ENCODE measurements at places on chromosomes 4 and X.
A peak's percentile ranks its signal among the peaks of the same experiment; 100 is the strongest.

DNA sequence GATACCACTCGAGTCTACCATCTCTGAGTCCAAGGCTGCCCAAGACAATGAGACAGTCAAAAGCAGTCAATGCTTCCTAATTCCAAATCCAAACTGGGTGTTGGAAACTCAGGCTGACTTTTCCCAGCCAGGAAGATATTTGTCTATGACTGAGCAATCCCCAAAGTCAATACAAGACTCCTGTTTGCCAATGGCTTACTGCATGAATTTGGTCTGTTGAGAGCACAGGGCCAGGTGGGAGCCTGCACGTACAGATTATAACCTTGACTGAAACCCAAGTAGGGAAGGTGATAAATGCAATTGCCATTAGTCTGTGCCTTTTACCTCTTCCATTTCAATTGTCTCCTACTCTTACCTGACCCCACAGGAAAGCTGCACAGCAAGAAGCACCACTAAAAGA is 72.6 kb upstream of the PPARGC1A start:
- no peak for DNase-seq

- no peak for DNase-seq
Measured at GRCh38 chr4:8898419-8898818, 26.8 kb upstream of the HMX1 start.

DNA sequence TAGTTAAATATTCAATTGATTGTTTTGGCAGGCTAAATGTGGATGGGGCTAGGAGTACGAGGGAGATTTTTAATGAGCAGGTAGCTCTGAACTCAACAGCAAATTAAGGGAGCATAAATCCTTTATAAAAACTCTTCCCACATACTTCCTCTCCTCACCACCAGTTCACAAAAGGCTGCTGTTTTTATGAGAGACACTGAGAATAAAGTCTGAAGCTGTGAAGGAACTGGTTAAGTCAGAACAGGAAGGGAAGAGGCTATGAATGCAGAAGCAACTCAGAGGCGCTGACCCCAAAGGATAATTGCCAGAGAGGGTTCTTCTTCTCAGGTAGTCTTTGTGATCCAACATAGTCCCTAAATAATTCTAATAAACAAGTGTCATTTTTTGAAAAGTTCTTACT is 406.1 kb downstream of the GPM6A start:
- DNase-seq, result no peak

- DNase-seq, result no peak
Measured at GRCh38 chr4:164440199-164440598, 313.7 kb upstream of the SMIM31 start.

DNA sequence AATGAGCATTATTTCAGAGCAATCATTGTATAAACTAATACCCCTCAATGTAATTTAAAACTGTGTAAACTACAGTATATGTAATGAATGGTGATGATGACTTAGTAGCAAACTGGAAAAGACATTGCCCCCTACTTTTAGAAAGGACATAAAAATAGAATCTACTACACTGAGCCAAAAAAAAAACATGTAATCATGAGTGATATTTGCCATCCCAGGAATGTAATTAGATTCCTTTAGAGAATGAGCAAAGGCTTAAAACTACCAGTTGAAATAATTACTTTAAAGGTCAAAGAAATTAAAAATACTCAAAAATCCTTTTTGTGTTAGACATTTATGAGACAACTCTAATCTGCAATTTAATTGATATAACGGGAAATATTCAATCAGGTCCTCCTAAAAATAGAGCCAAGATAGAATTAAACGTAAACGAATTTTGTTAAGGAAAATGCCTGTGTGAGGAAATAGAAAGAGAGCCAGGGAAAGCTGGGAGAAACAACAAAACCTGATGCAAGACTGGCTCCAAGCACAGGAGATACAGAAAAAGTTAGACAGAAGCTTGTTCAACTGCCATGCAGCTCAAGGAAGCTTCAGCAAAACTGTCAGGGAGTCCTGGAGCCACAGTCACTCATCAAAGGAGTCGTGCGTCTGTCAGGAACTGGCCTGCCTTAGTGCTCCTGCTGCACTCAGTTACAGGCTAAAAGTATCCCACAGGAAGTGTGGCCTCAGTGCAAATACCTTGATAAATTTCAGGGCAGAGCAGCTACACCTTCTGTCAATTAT is 655.7 kb upstream of the INTU start:
- no peak for DNase-seq

- no peak for DNase-seq
Measured at GRCh38 chr4:69650872-69651271, 2.2 kb downstream of the UGT2A1 start.

GRCh38 chr4:184420402-184420801 is 53.9 kb downstream of the IRF2 start:
- DNase-seq, result no peak

DNA sequence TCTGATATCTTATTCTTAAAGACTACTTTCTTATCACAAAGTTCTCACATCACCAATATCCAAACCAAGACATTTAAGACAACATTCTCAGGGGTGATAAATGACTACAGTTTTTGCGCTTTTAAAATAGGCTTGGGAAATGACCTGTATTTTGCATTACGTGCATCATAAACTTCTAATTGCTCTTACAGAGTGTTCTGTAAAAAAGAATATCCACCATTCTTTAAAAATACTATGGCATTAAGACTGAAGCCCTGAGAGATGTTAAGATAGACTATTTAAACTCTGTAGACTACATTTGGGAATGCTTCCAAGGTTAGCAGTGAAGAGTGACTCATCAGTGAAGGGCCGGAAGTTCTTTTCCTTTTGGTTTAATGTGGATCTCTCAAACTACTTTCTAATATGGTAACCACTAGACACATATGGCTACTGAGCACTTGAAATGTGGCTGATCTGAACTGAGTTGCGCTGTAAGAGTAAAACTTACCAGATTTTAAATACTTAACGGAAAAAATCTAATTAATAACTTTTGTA is 518.8 kb upstream of the FTHL17 start:
- no peak for DNase-seq

- DNase-seq, result no peak
Measured at GRCh38 chr4:20283039-20283438, 31.3 kb downstream of the SLIT2 start.

DNA sequence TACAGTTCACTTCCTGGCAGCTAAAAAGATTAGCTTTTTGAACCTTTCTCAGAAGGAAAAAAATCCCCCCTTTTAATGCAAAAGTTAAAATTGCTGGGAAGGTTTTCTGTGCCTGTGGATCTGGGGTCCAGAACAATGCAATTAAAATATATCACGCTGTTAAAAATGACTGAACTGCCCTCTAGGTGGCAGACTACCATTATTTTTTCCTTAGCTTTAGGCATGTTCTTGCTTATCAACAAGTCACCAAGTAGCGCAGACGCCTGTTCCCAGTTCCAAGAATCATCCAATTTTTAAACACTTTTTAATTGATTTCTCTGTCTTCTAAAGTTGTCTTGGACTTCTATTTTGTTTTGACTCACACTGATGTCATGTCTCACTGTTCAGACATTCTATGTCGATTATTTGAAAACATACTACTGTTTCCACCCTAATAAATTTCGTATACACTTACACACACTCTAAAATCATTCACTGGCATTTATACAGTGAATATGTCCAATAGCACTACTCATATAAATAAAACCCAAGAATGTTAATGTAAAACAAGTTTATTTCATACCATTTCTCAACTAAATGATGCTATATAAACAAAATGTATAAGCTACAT is 661.6 kb downstream of the RAPGEF2 start:
- peak; percentile 65 for DNase-seq

DNA sequence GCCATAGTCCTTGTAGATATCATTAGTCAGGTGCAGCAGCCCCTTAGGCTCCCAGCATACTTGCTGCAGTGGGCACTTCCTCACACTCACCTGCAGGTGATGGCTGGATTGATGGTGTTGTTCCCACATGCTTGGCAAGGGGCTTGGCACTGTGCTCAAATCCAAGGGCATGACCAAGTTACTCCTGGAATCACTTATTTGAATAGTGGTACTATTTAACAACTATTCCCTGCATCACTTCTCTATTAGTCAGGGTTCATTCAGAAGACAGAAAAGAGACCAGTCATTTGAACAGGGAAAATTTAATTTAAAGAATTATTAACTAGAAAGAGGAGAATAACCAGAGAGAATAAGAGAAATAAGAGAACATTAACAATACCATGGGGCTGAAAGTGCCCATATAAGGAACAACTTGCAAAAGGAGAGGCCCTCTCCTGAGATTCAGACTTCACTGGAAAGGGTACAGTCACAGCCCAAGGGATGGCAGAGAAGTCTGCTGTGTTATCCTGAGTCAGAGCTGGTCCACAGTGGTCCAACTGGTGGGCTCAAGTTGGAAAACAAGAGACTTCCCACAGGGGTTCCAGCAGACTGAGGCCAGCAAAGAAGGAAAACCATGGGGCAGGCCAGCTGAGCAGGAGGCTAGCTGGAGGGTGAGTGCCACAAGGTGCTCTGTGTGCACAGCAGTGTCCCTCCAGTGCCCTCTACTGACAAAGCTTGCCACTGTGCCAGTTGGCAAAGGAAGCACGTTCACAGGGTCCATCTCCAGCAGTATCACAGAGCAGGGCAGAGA is 9.8 kb downstream of the SPP1 start:
- peak; percentile 81 for DNase-seq

DNA sequence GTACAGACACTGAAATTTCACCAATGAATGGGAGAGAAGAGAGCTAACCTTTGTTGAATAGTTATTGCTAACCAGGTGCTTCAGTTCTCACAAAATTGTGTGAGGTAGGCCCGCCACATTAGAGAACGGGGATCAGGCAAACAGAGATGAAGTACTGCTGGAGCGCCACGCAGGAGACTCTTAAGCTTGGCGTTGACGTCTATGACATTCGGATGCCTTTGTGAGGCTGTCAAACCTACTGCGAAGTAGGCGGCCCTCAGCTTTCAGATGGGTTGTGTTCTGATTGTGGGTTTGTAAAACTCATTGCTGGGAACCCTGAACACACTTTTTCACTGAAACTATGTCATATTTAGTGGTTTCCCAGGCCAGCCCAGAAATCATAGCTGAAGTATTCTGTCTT is 173.6 kb downstream of the CBR4 start:
- no peak for DNase-seq

DNA sequence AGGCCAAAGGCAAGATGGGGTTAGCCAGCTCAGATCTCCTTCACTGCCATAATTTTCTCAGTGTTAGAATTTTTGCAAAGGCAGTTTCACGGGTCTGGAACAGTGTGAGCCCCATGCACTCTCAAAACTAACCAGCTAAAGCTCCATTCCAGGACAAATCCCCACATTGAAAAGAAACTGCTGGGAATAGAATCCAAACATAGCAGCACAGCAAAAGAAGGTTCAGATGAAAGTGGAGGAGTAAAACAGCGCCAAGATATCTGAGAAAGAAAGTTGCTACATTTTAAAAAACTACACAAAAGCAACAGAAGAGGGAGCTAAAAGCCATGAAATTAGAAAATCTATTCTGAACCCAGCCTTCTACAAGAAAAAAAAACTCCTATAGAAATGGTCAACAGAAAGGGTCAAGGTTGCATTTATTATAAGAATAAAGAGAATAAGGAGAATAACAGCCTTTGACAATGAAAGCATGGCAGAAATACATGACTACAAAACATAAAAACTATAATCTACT is 39.6 kb upstream of the SLC7A3 start:
- peak; percentile 62 for DNase-seq

DNA sequence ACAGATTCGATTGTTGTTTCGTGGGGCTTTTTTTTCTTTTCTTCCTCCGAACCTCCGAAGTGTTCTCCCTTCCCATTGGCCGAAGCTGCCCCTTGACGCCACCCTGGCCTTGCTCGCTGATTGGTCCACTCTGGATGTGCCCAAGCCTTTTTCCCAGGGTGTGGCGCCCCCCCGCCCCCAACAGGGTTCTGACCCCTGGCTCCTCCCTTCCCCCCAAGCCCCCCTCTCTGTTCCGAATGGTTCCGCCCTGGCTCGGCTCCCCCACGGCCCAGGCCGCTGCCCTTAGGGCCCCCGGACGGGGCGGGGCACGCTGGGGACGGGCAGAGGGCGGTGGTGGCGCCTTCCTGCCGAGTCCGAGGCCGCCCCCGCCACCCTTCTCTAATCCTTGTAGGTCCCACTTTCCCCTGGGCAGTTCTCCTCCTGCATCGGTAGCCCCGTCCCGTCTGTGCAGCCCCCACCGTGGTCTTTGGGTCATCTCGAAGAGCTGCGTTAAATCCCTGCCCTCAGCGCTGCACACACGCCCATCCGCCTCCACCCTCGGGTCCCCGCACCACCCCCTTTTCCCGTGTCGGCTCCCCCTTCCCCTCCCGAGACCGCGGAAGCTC is 25.5 kb downstream of the UTP14A start:
- DNase-seq, result peak; percentile 91

- DNase-seq, result no peak
Measured at GRCh38 chrX:129682979-129683378, 28.2 kb upstream of the APLN start.

DNA sequence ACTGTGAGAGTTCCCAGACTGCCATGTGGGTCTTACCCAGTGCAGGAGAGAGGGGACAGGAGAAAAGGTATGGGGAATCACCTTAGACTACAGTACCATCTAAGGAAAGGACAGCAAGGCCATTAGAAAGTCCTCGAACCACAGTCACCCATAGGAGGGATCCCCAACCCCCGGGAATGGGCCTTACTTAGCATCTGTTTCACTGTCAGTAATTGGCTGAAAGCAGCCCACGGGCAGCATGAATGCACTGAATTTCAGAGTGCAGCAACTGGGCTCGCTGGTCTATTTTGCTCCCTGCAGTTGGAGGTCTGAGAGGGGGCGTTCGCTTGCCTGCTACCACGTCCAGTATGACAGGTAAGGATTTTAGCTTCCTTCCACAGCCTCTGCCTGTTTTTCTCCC is 50.4 kb upstream of the KLHL8 start:
- DNase-seq, result no peak

DNA sequence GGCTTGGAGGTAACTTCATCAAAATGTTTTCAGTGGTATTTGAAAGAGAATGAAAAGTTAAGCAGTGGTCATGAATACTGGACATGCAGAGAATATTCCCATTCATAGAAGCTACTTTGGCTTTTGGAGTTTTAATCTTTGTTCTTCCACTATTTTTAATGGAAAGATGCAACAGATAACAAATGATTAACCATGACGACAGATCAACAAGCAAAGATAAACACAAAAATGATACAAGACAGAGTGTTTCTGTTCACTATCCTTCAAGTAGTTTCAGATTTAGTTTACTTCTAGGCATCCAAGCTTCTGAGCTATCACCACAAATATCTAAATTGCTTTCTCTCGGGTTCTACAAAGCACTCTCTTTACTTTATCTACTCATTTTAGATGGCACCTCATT is 1004.9 kb upstream of the ADGRL3 start:
- no peak for DNase-seq

DNA sequence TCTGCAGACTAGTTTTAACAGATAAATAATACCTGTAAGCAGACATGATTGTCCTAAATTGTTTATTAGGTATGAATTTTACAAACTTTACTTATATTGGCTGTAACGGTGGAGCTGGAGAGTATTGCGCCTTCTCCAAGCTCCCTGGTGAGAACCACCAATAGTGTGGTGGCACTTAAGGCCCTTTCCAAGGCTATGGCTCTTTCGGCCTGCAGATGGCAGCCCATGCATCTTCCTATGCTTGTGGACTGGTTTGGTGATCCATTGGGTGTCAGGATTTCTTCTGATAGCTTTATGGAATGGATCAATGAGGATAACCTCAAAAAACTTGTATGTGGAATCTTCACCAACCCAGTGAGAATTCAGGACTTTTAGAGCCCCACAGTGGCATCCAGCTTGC is 7.8 kb downstream of the LARP1B start:
- peak; percentile 72 for DNase-seq

All from hematopoietic multipotent progenitor cell treated with erythropoietin and hydrocortisone succinate and interleukin-3 and kit ligand, for 6 days (in vitro differentiated cells).